GM12891 (cell line): ENCODE measurements at places on chromosomes 1 and 21.

DNA sequence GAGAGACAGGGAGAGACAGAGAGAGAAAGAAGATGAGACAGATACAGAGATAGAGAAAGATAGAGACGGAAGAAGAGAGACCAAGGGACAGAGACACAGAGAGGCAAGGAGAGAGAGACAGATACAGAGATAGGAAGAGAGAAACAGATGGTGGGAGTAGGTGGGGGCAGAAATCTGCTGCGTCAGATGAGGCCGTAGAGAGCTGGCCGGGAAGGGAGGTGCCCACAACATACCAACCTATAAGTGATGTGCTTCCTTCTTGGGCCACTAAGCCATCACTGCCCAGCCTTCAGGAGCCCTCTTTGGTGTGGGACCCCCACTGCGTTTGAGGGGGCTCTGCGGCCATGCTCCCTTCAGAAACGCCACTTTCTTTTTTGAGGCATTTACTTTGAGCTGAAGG is 307.6 kb upstream of the VAMP3 start:
- no peak for DNase-seq

DNA sequence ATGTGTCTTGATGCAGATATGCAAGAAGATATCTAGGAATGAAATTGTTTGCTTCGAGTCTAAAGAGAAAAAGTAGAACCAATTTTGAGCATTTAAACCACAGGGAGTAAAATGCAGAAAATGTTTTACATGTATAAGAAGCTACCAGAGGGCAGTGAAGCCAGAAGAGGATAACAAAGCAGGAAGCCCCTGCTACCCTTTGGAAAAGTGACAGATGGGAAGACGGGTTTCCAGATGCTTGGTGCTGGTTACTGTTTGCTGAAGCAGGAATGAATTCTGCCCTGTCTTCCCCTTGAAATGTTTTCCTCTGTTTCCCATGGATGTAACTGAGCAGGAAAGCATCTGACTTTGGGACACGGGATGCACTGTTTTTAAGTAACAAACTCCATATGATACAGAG is 822.2 kb downstream of the MRPL39 start:
- DNase-seq, result no peak

DNA sequence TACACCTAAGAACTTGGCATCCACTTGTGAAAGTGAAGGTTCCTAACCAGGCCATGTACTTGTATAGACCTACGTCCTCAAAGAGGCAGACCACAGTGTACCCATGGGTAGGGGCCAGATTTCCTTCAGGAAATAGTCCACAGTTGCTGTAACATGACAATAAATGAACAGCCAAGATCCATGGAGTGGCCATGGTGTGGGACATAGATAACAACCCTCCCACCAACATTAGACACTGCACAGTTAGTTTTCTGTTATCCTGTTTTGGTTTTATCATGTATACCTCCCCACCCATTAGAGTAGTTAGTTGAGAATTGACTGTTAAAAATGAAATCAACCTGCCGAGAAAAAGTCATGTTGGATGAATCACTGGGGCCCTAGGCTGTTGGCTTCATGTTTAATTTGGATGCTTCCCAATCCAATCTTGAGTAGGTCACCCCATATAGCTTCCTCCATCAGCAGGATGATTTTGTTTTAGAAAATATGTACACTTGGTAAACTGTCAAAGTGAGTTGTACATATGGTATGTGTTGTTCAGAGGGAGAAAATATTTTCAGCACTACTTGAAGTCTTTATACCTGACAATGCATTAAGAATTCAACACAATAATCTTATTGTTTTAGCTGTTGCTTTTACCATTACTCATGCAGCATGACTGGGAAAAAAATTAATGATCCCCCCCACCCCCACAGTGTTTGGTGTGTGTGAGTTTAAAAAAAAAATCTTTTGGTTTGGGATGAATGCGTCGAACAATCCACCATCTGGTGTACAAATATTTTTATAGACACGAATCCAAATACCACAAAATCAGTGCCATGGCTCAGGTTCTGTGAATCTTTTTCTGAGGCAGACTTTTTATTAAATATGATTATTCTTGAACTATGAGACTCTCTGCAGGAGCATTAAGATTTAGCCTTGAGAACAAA is 88.3 kb upstream of the ARHGAP29 start:
- no peak for DNase-seq

GRCh38 chr21:34783815-34784214 is 115.0 kb downstream of the CLIC6 start:
- DNase-seq, result no peak

DNA sequence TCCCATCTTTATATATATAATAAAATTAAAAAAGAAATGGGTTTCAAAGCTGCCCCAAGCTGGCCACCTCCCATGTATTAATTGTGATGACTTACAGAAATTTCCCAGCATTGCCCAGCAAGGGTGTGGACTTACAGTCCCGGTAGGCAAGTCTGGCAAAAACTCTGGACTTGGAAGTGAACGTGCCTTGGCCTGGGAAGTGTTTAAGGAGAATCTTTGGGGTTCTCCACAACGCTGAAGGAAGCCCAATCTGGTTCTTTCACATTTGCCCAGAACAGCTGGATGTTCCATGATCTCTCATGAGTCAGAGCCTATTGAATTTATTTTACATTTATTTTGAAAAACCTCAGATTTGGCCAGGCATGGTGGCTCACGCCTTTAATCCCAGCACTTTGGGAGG is 98.4 kb upstream of the SLC45A1 start:
- DNase-seq, result no peak

DNA sequence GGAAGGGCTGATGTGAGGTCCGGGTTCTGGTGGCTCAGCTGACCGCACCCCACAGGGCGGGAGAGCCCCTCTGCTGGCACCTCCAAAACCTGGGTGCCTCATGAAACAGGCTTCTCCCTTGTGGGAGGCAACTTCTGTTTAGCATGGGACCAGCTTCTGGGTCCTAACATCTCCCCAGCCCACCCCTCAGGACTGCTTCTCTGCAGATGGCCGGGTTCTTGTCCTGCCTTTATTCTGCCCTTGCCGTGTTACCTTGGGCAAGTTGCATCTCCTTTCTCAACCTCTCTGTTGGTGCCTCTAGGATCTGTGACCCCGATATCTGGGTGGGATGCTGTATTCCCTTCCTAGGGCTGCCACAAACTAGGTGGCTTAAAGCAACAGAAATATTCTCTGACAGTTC is 15.0 kb upstream of the TTC22 start:
- no peak for DNase-seq

GRCh38 chr1:8628606-8629005 is 188.8 kb downstream of the RERE start:
- no peak for DNase-seq

- no peak for DNase-seq
Measured at GRCh38 chr1:112651205-112651604, 23.3 kb upstream of the MOV10 start.

- no peak for DNase-seq
Measured at GRCh38 chr1:21059021-21059420, 117.7 kb downstream of the EIF4G3 start.
